Substantia nigra (tissue), 51 donors: ENCODE measurements at places on chromosomes 2 and 18.

GRCh38 chr2:213490087-213490486 is 205.8 kb downstream of the SPAG16 start:
- no peak for DNase-seq

- no peak for DNase-seq
Measured at GRCh38 chr2:138279871-138280270, 221.7 kb upstream of the SPOPL start.

GRCh38 chr2:217989221-217989948 is 13.4 kb downstream of the TNS1 start:
- DNase-seq: no peak

DNA sequence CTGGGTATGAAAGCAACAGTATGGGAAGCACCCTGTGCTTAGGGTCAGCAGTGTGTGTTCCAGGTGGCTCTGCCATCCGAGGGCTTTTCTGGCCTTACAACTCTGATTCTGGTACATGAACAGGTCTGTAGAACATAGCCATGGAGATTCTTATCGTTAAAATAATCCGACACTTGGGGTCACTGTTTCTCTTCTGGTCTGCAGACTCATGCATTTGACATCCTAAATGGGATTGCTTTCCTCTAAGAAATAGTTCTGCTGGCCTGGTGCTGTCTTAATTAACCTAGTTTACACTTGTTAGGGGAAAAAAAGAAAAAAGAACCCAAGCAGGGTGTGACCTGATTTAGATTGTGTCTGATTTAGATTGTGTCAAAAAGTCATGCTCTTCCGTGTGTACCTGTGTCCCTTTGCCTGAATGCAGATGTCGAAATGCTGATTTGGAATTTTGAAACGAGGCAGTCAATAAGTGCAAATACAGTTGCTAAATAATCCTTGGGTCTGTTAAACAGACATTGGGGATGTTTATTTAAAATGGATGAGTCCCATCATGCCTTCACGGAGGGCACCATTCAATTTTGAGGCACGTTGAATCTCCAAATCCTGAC is 59.6 kb downstream of the TRPM8 start:
- no peak for DNase-seq

- DNase-seq: no peak
Measured at GRCh38 chr2:158735822-158736580, 59.1 kb upstream of the DAPL1 start.

DNA sequence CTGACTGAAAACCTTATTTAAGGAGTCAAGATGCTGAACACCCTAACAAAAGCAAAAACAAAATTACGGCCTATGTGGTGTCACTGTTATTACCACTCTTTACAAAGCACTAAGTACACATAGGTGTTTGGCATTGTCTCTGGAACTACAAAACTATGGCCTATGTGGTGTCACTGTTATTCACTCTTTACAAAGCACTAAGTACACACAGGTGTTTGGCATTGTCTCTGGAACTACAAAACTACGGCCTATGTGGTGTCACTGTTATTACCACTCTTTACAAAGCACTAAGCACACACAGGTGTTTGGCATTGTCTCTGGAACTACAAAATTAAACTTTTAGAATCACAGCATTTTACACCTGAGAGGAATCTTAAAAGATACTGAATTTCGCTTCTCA is 47.4 kb downstream of the SLC35F5 start:
- DNase-seq: no peak

DNA sequence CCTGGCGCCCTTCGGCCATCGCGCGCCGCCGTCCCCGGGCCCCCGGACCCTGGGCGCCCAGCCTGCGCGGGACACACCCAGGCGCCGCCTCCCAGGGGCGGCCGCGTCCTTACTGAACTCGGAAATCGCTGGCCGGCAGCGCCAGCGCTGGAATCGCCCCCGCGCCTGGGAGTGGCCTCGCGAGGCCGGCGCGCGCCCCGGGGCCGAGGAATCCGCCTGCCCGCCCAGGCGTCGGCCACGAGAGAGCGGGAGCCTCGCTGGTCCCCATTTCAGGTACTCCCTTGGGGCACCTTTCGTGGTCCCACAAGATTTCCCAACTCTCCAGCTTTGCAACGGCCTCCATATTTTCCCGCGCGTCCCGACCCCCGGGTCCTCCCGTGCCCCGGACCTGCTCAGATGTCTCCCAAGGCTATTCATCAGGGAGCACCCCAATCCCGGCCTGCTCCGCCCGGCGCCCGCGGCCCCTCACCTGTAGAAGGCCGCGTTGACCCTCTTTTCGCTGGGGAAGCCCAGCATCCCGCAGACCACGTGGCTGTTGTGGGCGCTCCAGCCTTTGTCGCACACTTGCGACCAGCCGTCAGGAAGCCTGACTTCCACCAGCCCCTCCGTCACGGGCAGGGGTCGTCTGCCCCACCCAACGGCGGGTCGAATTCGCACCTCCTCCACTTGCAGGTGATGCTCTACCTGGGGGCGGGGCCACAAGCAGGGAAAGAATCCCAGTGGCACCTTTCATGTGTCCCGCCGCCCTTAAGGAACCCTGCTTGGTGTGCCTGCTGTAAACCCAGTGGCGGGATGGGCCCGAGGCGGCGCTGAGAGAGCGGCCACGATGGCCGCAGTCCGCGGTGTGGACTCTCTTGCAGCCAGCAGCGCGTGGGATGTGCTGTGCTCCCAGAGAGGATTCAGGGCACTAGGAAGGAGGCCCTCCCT is 4.6 kb downstream of the LOXL3 start:
- no peak for DNase-seq

- DNase-seq: no peak
Measured at GRCh38 chr18:56390626-56391025, 247.8 kb downstream of the TXNL1 start.

GRCh38 chr18:35051641-35052377 is 10.6 kb downstream of the MAPRE2 start:
- no peak for DNase-seq

- no peak for DNase-seq
Measured at GRCh38 chr18:78191276-78191675, 788.3 kb upstream of the SALL3 start.

DNA sequence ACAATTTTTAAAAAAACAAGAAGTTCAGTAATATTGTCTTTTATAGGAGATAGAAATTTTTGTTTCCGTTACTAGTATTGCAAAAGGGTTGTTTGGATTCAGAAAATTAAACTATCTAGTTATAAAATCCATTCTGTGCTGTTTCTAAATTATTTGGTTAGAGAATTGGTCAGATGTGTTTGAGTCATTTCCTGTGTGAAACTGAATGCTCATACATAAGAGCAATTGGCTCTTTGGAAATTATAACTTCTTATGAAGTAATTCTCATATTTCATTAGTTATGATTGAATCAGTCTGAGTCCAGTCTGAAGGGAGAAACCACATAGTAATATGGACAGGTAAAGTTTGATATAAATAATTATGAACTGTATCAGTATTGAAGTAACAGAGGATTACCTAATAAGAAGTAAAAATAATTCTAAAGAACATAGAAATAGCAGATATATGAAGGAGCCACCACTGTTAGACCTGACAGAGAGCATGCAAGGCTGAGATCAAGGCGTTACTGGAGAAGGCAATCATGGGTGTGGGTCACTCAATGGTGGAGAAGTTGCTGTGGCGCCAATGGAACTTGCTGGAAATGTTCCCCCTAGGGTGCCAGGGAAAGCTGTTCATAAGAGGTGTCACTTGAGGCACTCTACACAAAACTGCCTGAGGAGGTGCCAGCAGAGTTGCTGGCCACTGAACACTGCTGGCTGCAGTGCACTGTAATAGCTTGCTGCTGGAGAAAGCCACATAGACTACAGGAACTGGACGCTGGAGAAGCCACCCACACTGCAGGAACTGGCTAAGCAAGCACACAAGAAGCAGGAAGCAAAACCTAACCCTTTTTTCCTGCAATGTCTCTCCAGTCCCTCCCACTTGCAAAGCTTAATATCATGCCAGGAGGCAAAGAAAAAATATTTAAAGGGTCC is 18.0 kb upstream of the FAP start:
- DNase-seq: no peak

DNA sequence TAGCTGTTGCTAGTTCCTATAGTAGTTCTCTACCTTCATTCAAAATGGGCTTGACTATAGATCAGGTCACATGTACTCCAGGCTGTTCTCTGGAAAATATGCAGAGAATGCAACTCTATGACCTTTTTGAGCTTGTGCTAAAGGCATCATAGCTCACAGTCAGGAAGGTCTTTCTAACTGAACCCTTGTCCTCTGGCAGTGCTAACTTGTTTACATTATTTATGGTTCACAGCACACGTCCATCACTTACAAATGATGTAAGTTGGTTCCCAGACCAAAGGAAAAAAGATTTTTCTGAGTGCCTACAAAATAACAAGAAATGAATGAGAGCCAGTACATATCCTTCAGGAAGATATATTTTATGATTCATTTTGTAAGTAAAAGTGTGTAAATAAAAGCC is 236.1 kb downstream of the GCA start:
- DNase-seq: no peak

GRCh38 chr2:212015588-212015987 is 523.0 kb downstream of the ERBB4 start:
- no peak for DNase-seq

DNA sequence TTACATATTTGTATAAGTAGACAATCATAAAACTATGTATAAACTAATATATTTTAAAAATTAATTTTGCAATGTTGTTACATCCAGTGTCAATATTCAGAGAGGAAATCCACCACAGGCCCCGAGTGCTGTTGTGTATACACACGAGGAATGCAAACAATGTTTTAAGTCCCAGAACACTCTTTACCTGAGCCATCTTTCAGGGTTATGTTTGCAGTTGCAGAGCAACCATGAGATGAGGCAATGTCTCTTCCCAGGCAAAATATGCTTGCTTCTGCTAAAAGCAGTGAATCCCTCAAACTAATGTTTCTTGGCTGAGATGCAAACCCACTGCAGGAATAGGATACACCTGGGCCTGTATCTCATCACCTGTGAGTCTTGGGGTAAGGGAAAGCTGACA is 91.3 kb downstream of the ASXL2 start:
- no peak for DNase-seq

GRCh38 chr2:239539776-239540100 is 138.9 kb upstream of the HDAC4 start:
- no peak for DNase-seq

- DNase-seq: no peak
Measured at GRCh38 chr2:191638079-191638801, 39.7 kb upstream of the NABP1 start.

- no peak for DNase-seq
Measured at GRCh38 chr2:208579678-208580077, 173.1 kb downstream of the PTH2R start.

DNA sequence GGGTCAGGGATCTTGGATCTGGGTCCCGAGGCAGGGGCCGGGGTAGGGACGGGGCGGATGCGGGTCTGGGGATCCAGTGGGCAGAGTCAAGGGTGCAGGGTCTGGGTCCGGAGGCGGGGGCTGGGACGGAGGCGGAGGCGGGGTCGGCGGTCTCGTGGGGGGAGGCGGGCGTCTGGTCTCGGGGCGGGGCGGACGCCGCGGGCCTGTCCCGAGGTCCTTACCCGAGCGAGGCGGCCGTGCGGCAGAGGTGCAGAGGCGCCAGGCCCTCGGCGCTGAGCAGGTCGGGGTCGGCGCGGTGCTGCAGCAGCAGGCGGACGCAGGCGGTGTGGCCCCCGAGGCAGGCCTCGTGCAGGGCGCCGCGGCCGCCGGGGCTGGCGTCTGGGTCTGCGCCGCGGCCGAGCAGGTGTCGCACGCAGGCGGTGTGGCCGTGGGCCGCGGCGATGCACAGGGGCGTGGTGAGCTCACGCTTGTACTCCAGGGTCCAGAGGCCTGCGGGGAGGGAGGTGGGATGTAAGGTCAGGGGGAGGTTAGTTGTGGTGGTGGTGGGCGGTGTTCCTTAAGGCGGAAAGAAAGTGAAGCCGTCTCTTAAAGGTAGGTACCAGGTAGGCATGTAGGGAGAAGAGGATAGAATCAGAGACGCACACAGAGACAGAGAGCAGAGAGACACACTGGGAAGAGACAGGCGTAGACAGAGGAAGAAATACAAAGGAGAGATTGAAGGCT is 26.6 kb downstream of the ASB18 start:
- no peak for DNase-seq

DNA sequence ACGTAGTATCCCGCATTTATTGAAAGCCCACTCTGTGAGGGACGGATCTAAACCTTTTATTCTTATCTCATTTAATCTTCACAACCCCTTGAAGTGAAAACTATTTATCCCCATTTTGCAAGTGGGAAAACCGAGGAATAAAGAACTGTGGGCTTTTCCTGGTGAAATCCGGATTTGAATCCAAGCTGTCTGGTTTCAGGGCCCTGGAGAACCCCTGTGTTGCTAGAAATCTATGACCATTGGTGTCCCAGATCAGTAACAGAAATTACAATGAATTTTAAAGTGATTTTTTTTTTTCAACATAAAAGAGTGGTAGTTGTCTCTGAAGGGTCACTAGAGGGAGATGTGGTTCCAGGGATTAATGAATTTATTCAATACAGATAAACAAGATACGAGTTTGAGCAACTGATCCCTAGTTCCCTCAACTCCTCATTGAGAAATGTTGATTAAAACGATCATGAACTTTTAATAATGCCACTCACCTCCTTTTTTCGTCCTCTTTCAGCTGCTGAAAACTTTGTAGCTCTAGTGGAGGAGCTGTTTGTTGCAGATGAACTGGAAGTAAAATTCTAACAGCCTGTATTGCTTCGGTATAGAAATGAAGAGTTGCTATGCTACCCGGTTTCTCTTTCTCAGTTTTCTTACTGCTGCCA is 940 bp downstream of the XRCC5 start:
- DNase-seq: no peak

- no peak for DNase-seq
Measured at GRCh38 chr2:240932724-240933047, 26.6 kb downstream of the CROCC2 start.

GRCh38 chr2:223155956-223156355 is 104.0 kb downstream of the KCNE4 start:
- no peak for DNase-seq

DNA sequence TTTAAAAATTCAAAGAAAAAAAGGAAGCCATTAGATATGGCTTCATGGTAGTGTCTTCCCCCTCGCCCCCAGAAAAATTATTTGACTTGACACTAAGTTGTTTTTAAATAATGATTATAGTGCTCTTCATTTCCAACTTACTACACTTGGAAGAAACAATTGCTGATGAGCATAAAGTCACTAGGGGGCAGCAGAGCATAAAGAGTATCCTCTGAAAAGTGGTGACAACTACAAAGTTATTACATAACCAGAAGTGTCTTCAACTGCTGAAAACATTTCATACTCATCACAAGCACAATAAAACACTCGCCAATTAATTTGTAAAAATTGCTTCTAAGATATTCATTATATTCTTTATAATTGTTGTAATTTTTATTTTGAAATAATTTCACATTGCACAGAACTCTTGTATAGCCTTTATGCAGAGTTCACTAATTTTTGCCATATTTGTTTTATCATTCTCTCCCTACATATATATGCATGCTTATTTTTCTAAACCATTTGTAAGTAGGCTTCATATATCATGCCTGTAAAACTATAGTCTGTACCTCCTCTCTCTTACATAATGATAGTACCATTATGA is 54.9 kb downstream of the EXOC6B start:
- DNase-seq: no peak
